ENCODE measurements at places on chromosomes 2 and 18.

DNA sequence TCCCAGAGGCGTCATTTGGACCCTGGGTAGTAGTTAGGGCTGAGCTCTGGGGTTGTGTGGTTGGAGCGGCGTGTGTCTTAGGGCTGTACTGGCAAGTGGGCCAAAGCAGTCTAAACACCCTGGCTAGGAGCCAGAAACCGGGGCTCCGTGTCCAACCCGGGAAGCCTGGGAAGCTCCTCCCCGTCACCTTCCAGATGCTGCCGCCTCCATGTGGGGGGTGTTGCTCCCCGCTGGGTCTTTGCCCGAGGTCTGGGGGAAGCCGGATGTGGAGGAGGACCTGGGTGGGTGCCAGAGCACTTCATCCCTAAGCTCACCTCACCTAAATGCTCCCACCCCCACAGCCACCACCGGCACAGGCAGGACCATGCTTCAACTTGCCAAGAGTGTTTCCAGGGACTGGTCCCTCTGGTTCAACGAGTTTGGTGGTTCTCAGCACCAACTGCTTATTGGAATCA is 25.4 kb downstream of the TET3 start:
- no peak for DNase-seq

- no peak for DNase-seq
Measured at GRCh38 chr18:49162226-49162864, 211.6 kb upstream of the SMAD7 start.

DNA sequence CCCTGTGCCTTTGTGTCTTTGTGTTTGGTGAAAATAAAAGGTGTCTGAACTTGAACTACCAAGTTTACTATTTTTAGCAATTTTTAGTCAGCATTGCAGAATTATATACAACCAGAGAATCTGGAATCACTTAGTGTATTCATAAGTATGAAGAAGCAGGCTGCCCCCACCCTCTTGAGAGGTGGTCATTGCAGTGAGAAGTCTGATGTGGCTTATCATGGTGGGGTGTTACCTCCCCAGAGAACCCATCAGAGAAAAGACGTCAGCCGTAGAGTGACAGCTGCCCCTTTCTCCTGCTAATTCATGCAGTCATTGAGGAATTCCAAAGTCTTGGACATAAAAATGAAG is 66.0 kb downstream of the BOLA3 start:
- no peak for DNase-seq

- no peak for DNase-seq
Measured at GRCh38 chr2:176206682-176207081, 18.2 kb downstream of the HOXD1 start.

DNA sequence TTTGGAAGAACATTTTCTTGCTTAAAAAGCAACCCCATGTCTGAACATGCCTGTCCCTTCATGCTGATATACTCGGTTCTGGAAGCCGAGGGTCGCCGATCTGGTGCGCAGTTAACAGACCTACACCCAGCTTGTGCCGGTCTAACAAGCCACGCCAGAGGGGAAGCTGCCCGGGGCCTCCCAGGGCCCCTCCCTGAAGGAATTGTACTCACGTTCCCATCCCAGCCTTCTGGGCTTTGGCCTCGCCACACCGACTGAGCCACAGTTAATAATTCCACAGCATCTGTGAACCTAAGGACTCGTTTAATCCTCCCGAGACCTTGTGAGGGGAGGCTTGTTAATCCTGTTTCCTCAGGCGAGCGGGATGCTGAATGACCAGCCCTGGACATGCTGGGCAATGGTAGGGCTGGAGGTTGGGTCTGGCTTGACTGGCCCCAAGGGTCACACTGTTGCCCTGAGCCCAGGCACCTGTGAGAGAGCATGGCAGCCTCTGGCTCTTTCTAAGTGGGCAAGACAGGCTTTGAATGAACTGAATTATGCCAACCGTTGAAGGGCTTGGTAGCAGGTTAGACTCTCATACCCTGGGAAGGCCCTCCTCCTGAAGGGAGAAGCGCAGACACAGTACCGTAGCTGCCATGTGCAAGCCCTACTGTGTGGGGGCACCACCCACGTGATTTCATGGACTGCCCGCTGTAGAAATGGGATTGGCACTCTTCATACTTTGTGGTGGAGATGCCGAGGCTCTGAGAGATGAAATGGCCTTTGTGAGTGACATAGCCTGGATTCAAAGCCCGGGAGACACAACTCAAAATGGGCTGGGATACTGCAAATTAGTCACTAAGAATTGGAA is 27.9 kb upstream of the ODC1 start:
- DNase-seq = no peak

DNA sequence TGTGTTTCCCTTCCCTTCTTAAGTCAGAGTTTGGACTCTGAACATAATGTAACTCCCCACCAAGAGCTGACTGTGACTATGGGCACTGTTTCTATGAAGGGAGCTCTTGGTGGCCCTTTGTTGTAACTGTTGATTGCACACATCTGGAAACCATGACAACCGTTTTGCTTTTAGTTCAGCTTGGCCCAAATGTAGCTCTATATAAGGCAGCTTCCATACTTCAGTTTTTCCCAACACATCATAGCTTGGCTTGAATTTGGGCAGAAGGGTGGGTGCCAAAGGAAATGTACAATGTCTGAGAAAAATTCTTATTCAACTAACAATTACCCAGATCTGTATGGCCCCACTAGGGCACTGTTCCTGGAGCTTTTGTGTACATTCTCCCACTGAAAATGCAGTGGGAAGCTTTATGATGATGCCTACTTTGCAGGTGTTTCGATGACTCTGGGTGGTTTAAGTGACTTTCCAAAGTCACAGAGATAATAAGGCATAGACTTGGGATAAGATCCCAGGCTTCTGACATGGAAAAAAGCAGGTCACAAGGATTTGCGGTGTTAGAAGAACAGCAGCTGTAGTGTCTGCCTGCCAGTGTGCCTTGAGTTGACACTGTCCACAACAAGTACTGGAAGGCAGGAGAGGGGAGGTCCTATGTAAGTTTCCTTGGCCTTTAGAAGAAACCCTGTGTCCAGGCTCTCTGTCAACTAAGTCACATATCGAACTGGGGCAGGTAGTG is 2.4 kb upstream of the CETN1 start:
- no peak for DNase-seq

GRCh38 chr2:159600752-159601151 is 15.6 kb downstream of the BAZ2B start:
- DNase-seq = no peak

DNA sequence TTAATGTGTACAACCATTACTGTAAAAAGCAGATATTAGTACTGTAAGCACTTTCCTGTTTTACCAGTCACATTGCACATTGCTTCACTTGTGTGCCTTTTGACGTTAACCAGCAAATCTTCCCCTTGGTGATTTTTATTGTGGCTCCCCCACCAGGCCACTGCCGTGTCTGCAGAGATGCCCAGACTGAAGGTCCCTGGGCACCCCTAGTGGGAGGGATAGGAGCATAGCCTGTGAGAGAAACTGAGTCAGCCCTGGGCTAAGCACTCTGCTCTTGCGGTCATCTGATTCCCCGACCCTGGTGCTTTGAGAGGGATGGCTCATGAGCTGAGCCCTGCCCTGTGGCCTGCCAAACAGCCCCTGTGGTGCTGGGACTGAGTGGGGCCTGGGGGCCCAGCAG is 73.4 kb downstream of the INPP4A start:
- DNase-seq = peak; percentile 56
